Neuronal stem cell (in vitro differentiated cells): ENCODE measurements at places on chromosomes 5 and 9.

- H3K36me3 ChIP-seq = no peaks in the 10 kb centered on the region
- no peaks in the 10 kb centered on the region for H3K27me3 ChIP-seq
- no peak overlapping the region for H3K27ac ChIP-seq
- H3K4me1 ChIP-seq = no peaks in the 10 kb centered on the region
These were observed 273.7 kb upstream of the PIK3R1 start for GRCh38 chr5:67941614-67942401.

GRCh38 chr9:92064711-92065110 lies 50.5 kb downstream of the SPTLC1 start:
- no peak for DNase-seq
- H3K36me3 ChIP-seq = peaks cover 15% of the 10 kb centered on the region
- no peaks in the 10 kb centered on the region for H3K27me3 ChIP-seq

DNA sequence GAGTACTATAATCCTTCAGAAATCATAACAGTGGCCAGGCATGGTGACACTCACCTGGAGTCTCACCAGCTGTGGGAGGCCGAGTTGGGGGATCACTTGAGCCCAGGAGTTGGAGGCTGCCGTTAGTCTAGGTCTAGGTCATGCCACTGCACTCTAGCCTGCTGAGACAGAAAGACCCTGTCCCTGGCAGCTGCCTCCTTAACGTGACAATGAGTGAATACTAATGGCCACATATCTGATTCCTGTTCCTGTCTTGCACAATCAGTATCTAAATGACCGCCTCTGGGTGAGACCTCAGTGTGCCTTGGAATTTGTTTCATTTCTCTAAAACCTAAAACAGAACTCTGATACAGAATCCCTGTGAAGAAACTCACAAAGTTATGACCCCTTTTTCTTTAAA lies 131.0 kb upstream of the DAB2 start:
- no peak overlapping the region for H3K4me3 ChIP-seq
- H3K27ac ChIP-seq = no peak overlapping the region
- no peaks in the 10 kb centered on the region for H3K36me3 ChIP-seq
- H3K27me3 ChIP-seq = no peaks in the 10 kb centered on the region

- no peak overlapping the region for H3K4me3 ChIP-seq
- no peaks in the 10 kb centered on the region for H3K36me3 ChIP-seq
- H3K4me1 ChIP-seq = no peaks in the 10 kb centered on the region
These were observed 61.0 kb downstream of the SUB1 start for GRCh38 chr5:32646061-32646969.

DNA sequence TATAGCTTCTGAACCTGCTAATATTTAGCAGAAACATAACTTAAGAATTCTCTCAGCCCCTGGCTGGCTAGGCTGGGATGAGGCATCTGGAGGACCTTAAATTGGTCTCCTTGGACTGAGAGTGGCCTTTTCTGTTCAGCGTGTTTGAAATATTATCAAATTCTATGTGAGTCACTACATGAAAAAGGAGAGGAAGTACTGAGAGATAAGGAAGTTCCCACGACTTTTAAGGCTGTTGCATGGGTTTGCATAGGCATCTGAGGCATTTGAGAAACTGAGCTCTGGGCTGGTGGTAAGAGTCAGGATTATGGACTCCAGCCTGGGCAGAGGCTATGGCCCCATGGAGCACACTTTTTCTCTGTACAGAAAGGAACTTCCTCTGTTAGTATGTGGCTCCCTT lies 816.2 kb upstream of the GRAMD2B start:
- H3K4me3 ChIP-seq = no peak overlapping the region
- H3K27me3 ChIP-seq = no peaks in the 10 kb centered on the region
- H3K4me1 ChIP-seq = no peaks in the 10 kb centered on the region

- H3K27ac ChIP-seq = no peak overlapping the region
- no peak for DNase-seq
- H3K4me3 ChIP-seq = no peak overlapping the region
- no peaks in the 10 kb centered on the region for H3K4me1 ChIP-seq
- H3K27me3 ChIP-seq = no peaks in the 10 kb centered on the region
These were observed 404.1 kb downstream of the PTPRD start for GRCh38 chr9:10208691-10209069.

- no peak overlapping the region for H3K27ac ChIP-seq
- H3K4me1 ChIP-seq = peaks cover 17% of the 10 kb centered on the region
- DNase-seq = no peak
- peak overlapping the region; percentile 86 for H3K4me3 ChIP-seq
- H3K27me3 ChIP-seq = peaks cover 54% of the 10 kb centered on the region
These were observed 670 bp upstream of the PURA start for GRCh38 chr5:140113180-140113698.

GRCh38 chr5:177077335-177077734 lies 9.4 kb upstream of the FGFR4 start:
- no peaks in the 10 kb centered on the region for H3K27me3 ChIP-seq
- H3K36me3 ChIP-seq = peaks cover 20% of the 10 kb centered on the region
- H3K4me3 ChIP-seq = no peak overlapping the region
- H3K27ac ChIP-seq = no peak overlapping the region

GRCh38 chr5:142872217-142872616 lies 102.0 kb downstream of the ARHGAP26 start:
- no peak overlapping the region for H3K4me3 ChIP-seq
- no peaks in the 10 kb centered on the region for H3K27me3 ChIP-seq
- DNase-seq = no peak
- no peak overlapping the region for H3K27ac ChIP-seq

DNA sequence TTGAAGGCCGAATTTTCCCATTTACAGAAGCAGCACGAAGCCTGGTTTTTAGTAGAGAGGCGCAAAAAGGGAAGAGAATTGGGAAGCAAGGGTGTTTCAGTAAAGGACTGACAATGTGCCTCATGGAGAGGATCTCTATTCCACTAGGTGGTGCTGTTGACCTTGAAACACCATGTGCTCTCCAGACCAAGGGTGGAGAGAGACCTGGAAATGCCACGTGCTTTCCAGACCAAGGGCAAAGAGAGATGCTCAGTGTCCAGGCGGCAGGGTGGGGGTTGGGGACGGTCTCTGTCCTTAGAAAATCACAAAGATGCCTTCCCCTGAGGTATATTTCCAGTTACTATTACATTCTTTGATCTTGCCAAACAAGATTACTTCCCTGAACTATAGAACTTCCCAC lies 425.3 kb downstream of the CSNK1G3 start:
- H3K4me3 ChIP-seq = no peak overlapping the region
- peak; percentile 4 for DNase-seq
- no peaks in the 10 kb centered on the region for H3K36me3 ChIP-seq
- H3K27ac ChIP-seq = no peak overlapping the region

DNA sequence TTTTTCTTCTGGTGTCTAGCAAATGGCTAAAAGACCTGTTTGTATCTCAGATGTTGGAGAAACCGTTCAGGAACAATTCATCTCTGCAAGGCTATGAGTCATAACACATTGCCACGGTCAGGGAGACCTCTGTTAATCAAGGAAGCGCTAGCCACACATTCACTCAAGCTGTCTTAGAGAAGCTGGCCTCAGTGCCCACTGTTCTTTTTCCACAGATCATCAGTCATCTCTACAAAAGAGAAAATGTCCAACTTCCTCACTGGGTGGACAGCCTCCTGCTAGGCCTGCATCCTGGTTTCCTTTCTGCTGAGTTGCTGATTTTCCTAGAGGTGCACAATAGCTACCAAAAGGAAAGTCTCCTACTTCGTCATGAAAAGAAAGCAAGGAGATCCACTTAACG lies 360.5 kb downstream of the BNC2 start:
- H3K27ac ChIP-seq = no peak overlapping the region
- H3K4me1 ChIP-seq = peaks cover 22% of the 10 kb centered on the region
- H3K27me3 ChIP-seq = no peaks in the 10 kb centered on the region
- H3K4me3 ChIP-seq = no peak overlapping the region
- DNase-seq = no peak

- DNase-seq = no peak
- peaks cover 14% of the 10 kb centered on the region for H3K36me3 ChIP-seq
- H3K27me3 ChIP-seq = peaks cover 56% of the 10 kb centered on the region
- no peak overlapping the region for H3K4me3 ChIP-seq
These were observed 882 bp downstream of the CERCAM start for GRCh38 chr9:128421482-128421996.

GRCh38 chr9:105403552-105404248 lies 44.1 kb upstream of the FSD1L start:
- no peak overlapping the region for H3K27ac ChIP-seq
- H3K4me1 ChIP-seq = peaks cover 4% of the 10 kb centered on the region
- H3K36me3 ChIP-seq = no peaks in the 10 kb centered on the region
- no peak for DNase-seq

DNA sequence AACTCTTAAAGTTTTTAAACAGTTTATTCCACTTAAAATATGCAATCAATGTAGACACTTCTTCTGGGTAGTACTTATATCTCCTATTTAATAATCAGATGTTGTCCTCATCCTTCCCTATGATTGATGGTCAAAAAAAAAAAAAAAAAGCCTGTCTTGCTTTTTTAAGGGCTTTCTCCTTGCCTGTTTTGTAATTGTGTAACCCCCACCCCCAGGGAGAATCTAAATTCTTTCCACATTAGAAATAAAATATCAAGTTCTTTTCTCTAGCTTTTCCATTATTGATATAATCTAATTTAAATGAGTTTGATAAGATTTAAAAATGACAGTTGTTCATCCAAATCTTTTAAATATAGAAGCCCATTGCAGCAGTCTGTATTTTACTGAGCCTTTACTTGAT lies 119.7 kb downstream of the CHSY3 start:
- H3K27me3 ChIP-seq = no peaks in the 10 kb centered on the region
- no peaks in the 10 kb centered on the region for H3K4me1 ChIP-seq
- no peaks in the 10 kb centered on the region for H3K36me3 ChIP-seq
- H3K4me3 ChIP-seq = no peak overlapping the region
- no peak for DNase-seq

GRCh38 chr9:84542554-84542953 lies 127.0 kb upstream of the NTRK2 start:
- H3K4me1 ChIP-seq = no peaks in the 10 kb centered on the region
- DNase-seq = no peak
- no peaks in the 10 kb centered on the region for H3K27me3 ChIP-seq
- no peak overlapping the region for H3K4me3 ChIP-seq

DNA sequence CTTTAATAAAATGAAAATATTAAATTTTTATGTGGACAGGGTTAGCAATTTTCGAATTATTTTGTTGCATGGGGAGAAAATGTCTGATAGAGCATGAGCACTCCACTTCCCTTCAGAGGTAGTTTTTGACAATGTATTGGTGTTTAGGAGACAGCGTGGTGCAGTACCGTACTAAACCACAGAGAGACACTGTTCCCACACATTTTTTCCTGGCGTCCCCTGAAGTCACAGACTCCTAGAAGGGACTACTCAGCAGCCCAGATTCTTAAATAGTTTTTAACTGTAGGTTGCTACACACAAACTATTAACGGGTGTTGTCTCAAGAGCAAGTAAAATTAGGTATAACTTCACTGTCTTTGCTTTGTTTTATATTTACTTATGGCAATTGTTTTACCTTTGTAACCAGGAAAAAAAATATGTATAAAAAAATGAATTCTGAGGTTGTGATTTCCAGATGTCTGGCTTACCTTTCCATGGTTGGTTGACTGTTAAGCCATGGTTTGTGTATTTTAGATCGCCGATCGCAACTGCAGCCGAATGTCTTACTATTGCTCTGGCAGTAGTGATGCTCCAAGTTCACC lies 171.2 kb downstream of the DOCK8 start:
- no peaks in the 10 kb centered on the region for H3K36me3 ChIP-seq
- H3K27ac ChIP-seq = no peak overlapping the region

DNA sequence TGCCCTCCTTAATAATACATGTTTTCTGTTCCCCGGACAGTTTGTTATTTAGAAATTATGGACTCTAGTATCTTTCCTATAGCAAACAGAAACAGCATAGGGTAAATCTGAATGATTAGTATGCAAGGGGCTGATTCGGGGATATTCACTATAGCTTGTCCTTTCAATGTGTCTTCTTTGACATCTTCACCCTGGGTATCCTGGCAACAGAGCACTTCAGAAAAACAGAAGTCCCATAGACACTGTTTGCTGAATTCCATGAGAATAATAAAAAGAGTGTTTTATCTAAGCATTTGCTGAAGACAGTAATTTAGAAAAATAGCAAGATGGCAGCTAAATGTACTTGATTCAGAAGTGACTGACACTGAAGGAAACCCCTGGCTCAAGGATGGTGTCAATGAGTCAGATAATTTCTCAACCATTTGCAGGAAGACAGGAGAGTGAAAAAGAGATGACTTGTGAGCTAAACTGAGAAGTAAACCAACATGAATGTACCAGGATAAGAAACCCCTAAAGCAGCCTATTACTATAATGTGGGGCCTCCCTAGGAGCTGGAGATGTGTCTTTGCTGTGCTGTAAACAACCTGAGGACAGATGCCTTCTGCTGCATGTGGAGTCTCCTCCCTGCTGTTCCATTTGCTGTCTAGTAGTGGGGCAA lies 246.2 kb downstream of the MAN2A1 start:
- no peaks in the 10 kb centered on the region for H3K4me1 ChIP-seq
- H3K27ac ChIP-seq = no peak overlapping the region
- H3K4me3 ChIP-seq = no peak overlapping the region
- no peak for DNase-seq
- H3K36me3 ChIP-seq = no peaks in the 10 kb centered on the region

DNA sequence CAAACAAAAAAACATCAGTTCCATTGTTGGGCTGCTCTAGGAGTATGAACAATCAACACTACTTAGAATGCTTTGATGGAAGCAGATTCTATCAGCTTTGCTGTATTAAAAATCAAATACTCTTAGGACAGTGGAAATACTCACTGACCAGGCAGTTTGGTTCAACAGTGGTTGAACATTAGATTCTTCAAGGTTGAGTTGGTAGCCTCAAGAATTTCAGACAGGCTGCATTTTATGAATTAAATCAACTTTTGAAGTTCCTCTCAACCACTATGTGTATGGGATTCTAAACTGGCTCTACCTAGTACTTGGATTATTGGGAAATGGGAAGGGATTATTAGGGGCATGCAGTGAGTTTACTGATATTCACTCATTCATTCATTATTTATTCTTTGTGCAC lies 35.0 kb downstream of the ACTBL2 start:
- no peaks in the 10 kb centered on the region for H3K27me3 ChIP-seq
- DNase-seq = no peak
- no peaks in the 10 kb centered on the region for H3K36me3 ChIP-seq
- H3K27ac ChIP-seq = no peak overlapping the region
- no peaks in the 10 kb centered on the region for H3K4me1 ChIP-seq

- no peaks in the 10 kb centered on the region for H3K4me1 ChIP-seq
- H3K4me3 ChIP-seq = no peak overlapping the region
- peaks cover 2% of the 10 kb centered on the region for H3K36me3 ChIP-seq
- no peak overlapping the region for H3K27ac ChIP-seq
- no peak for DNase-seq
These were observed 111.8 kb upstream of the FCN2 start for GRCh38 chr9:134768709-134769351.

GRCh38 chr5:132658381-132659302 lies 669 bp downstream of the IL13 start:
- H3K27ac ChIP-seq = no peak overlapping the region
- no peak overlapping the region for H3K4me3 ChIP-seq
- no peak for DNase-seq
- no peaks in the 10 kb centered on the region for H3K36me3 ChIP-seq
- peaks cover 8% of the 10 kb centered on the region for H3K27me3 ChIP-seq
